ENCODE measurements at places on chromosomes 1 and 21.

- peak; percentile 32 for DNase-seq
Observed at GRCh38 chr1:224852901-224853568, 76.4 kb upstream of the DNAH14 start.

DNA sequence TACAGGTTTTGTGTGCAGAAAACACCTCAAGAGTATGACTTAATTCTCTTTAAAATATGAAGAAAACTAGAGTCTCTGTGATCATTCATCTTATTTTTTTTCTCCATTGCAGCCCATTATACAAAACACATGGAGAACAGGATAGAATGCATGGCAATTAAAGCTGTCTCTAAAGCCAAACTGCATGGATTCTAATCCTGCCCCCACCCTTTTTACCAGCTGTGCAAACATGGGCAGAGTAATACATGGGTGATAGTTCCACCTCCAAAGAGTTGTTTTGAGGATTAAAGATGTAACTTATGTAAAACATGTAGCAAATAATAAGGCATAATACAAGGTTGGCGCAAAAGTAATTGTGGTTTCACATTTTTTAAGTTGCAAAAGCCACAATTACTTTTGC is 114.4 kb downstream of the CLEC20A start:
- DNase-seq = no peak

- DNase-seq = no peak
Observed at GRCh38 chr1:29243871-29244200, 7.5 kb downstream of the PTPRU start.

GRCh38 chr1:183093786-183094298 is 70.6 kb downstream of the LAMC1 start:
- no peak for DNase-seq

DNA sequence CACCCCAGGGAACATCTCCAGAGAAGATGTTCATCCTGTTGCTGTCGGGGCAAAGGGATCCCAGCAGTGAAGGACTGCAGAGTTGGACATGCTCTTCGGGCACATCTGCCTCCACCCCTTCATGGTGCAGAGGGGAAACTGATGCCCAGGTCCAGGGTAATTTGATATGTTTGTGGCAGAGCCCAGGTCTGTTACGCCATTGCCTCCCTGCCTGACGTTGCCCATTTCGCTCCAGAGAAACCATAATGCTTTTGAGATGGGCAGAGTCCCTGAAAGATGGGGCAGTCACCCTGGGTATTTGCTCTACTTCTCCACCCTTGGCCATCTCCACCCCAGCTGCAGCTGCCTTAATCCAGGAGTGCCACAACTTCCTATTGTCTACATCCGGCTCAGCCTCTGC is 290.4 kb upstream of the POU3F1 start:
- DNase-seq = no peak

GRCh38 chr1:147798731-147799130 is 38.3 kb upstream of the GJA5 start:
- DNase-seq = no peak

DNA sequence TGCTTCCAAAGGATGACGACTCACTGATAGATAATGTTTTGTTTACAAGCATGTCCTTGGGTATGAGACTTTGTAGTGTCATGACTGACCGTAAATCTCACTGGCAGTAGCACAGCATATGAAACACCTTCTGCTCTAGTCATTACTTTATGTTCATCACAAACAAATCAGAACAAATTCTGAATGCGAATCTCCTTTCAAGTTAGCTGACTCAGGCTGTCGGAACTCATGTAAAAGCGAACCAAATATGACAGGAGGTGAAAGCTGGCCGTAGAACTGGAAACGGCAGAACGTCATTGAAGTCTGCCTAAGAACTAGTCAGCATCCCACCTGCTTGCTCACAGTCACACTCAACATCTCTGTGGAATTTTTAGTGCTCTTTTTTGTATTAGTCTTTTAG is 143.9 kb downstream of the RGS7 start:
- no peak for DNase-seq

DNA sequence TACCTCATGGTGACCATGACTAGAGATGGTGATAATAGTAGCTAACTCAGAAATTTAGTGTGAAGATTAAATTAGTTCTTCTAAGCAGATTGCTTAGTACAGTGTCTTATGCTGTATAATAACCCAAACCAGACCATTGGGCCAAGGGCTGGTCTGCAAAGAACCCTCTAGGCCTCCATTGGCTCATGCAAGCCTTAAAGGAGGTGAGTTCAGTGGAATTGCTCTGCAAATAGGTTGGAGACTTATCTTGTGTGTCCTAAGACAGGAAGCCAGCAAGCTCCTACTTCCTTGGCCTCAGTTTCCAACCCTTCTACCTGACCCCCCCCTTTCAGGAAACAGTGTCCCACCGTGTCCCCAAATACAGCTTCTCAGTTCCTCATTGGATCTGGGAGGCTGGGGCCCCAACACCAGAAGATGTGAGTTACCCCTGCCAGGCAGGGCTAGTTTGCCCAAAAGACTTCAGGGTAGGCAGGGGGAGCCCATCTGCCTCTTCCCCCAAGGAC is 1.9 kb upstream of the MEF2D start:
- DNase-seq = no peak

GRCh38 chr1:30103708-30104411 is 619.5 kb downstream of the MATN1 start:
- DNase-seq = no peak

GRCh38 chr1:247375747-247376146 is 40.2 kb upstream of the NLRP3 start:
- DNase-seq = no peak

GRCh38 chr1:245779797-245780755 is 625.3 kb downstream of the KIF26B start:
- no peak for DNase-seq

DNA sequence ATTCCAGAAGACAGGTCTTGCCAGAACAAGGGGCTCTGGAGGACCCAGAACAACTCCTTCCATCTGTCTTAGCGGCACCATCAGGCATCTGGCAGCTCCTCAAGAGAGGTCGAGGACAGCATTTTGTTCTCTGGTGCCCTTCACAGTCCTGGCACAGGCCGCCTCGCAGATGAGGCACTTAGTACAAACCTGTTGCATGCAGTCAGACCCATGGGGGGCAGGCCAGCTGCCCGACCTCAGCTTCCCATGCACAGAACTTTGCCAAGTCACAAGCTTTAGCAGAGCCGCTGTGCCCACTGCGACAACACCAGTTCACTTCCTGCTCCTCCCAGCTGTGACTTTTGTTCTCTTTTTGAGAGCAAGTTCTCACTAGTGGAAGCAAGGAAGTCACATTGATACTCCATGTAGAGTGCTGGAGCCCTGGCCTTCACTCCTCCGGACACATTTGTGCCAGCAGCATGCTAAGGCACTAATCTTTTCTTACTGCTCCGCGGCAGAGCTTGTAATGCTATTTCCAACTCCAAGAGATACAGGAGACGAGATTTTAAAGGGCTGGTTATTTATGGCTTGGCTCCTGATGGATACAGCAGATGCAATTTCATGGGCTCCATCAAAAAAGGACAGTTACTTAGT is 44.6 kb downstream of the HMGB4 start:
- no peak for DNase-seq

DNA sequence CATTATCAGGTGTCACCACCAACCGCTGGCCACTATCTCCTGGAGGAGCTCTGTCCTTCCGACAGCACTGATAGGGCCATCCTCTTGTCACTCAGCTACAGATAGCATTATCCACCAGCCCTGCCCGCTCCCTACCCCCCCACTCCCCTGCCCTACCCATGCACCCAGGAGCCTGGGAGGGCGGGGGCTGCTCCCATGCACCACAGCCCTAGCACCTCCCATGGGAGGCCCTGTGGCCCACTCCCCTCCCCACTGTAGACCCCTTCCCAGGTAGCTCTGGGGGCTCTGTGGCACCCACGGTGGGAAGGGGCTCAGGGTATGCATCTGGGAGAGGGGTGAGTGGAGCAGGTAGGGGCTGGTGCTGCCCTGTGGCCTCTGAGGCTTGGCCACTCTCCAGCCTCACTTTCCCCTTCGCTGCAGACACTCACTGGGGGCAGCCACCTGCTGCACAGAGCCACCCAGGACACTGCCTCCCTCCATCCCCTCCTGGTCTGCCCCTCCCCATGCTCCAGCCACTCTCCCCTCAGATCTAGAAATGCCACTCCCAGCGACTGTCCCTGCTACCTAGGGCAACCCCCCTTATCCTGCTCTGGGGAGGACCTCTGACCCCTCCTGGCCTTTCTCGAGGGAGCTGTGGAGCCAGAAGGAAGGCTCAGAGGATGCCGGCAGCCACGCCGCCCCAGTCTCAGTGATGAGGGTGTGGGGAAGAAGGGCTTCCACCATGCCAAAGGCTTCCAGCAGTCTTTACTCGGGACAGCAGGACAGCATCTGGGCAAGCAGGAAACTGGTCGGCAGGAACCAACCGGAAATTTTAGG is 58.5 kb downstream of the WNT9A start:
- DNase-seq = no peak

GRCh38 chr1:222239130-222239529 is 308.8 kb downstream of the HHIPL2 start:
- DNase-seq = no peak

DNA sequence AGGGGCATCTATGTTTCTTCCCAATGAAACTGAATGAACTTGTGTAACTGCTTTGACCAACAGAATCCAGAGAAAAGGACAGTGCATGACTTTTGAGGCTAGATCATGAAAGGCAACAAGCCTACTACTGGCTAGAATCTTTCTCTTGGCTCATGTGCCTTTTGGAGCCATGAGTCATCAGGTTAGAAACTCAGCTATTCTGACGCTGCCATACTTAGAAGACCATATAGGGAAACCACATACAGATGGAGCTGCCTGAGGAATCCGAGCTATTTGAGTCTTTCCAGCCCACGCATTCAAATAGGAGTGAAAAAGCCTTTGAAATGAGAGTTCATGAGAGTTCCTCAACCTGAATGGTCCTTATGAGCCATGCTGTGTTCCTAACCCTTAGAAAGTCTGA is 738.5 kb upstream of the CHRM3 start:
- DNase-seq = no peak

Measured in GM12865 (cell line).